Eye (tissue), 1 donor: ENCODE measurements at places on chromosomes 13 and 19.

GRCh38 chr13:103799028-103799427, 732.8 kb upstream of the SLC10A2 start:
- no peak for DNase-seq

- DNase-seq: no peak
These were observed 1510.3 kb downstream of the PCDH9 start for GRCh38 chr13:65719831-65720230.

DNA sequence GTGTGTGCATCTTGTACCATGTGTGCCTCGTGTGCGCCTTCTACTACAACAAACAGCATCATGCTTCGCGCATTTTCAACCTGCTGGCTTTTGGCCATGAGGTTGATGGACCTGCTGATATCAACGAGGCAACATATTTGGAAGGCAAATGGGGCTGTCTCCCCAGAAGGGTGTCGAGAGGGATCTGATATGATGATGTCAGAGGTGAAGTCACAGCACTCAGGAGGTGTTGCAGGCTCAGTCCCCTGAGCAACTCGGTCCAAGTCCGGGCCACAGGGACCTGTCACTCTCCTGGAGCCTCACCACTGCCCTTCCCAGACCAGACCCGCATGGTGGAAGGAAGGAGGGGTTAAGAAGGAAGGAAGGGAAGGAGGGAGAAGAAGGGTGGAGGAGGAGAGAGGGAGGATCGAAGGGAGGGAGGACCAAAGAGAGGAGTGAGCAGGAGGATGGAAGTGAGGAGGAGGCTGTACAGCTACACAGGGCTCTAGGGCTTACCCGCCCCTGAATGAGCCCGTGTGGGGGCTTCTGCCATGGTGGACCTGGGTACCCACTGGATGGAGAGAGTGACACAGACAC, 6.7 kb upstream of the C13orf46 start:
- DNase-seq: no peak

DNA sequence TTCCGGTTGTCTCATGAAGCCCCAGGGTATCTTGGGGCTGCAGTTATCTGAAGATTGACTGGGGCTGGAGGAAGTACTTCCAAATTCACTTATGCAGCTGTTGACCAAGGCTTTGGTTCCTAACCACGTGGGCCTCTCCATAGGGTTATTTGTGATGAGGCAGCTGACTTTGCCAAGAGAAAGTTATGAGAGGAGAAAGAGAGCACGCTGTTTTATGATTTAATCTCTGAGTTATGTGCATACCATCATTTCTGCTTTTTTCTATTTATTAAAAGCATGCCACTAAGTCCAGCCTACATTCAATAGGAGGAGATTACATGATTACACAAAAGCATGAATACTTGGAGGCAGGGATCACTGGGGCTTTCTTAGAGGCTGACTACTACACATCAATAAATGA, 215.5 kb downstream of the NHLRC3 start:
- peak; percentile 26 for DNase-seq

DNA sequence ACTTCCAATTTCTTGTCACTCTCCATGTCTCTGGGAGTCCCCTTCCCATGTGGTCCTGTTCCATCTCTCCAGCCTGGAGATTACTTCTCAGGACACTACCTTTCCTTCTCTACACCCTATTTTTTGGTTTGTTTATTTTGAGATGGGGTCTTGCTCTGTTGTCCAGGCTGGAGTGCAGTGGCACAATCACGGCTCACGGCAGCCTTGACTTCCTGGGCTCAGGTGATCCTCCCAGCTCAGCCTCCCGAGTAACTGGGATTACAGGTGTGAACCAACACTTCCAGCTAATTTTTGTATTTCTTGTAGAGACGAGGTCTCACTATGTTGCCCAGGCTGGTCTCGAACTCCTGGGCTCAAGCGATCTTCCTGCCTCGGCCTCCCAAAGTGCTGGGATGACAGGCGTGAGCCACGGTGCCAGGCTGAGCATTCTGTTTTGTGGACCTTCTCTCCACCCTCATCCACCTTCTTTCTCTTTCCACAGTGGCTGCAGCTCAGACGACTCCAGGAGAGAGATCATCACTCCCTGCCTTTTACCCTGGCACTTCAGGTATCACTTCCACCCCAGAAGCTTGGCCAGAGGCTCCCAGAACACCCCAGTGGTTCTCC, 644 bp downstream of the HCST start:
- no peak for DNase-seq

- peak; percentile 76 for DNase-seq
These were observed 3.7 kb upstream of the SMIM17 start for GRCh38 chr19:56639217-56639616.

- peak; percentile 98 for DNase-seq
These were observed 2.9 kb upstream of the LTBP4 start for GRCh38 chr19:40598121-40598917.

GRCh38 chr13:35191883-35192282, 249.8 kb downstream of the NBEA start:
- no peak for DNase-seq

GRCh38 chr13:97141564-97142005, 80.5 kb upstream of the MBNL2 start:
- peak; percentile 70 for DNase-seq
